Activated CD4-positive, alpha-beta T cell treated with anti-CD3 and anti-CD28 coated beads for 24 hours (primary cell): ENCODE measurements at places on chromosomes 7 and 10.
A peak's percentile ranks its signal among the peaks of the same experiment; 100 is the strongest.

- DNase-seq, result no peak
These were observed at the start of gene GRM8 for GRCh38 chr7:127252778-127253280. Gene GRM8 (minus strand): TSS chr7:127252941.

DNA sequence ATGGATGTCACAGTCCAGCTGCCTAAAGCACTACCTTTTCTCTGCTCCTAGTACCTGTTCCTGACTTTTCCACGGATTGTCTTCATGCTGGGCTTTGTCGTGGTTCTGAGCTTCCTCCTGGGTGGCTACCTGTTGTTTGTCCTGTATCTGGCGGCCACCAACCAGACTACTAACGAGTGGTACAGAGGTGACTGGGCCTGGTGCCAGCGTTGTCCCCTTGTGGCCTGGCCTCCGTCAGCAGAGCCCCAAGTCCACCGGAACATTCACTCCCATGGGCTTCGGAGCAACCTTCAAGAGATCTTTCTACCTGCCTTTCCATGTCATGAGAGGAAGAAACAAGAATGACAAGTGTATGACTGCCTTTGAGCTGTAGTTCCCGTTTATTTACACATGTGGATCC is 1.3 kb upstream of the INTS15 start:
- DNase-seq, result no peak

- DNase-seq, result no peak
These were observed 69.9 kb downstream of the SYPL1 start for GRCh38 chr7:106042196-106042611.

GRCh38 chr10:112122827-112123226 is 60.7 kb downstream of the GPAM start:
- DNase-seq, result no peak

- no peak for DNase-seq
These were observed 28.6 kb upstream of the DMBT1 start for GRCh38 chr10:122531939-122532338.

DNA sequence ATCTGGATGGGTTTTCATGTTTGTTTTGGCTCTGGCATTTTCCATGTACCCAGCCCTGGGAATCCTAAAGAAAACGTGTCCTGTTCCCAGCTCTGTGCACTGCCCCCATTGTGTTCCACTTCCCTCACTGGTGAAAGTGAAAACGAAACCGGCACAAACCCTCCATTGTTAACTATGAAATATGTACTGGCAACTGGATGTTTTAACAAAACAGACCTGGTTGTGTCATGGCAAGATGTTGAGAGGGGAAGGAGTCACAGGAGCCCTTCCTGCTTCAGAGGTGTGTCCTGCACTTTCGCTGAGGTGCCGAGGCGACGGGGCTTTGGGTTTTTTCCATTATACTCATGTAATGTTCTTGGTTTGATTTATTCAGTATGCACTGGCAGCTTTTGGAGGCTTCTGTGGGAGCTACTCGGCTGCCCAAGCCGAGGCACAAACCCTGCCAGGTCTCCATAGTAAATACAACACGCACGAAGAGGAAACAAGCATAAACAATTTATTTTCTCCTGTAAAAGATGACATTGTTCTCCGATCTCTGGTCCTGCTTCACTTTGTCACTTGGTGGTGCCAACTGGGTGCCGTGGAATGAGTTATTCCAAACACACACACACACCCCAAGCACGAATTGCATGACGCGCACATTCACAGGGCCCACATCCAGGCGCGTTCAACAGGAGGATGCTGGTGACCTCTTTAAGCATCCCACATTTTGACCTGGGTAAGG is 118.2 kb downstream of the CDK6 start:
- peak; percentile 31 for DNase-seq

DNA sequence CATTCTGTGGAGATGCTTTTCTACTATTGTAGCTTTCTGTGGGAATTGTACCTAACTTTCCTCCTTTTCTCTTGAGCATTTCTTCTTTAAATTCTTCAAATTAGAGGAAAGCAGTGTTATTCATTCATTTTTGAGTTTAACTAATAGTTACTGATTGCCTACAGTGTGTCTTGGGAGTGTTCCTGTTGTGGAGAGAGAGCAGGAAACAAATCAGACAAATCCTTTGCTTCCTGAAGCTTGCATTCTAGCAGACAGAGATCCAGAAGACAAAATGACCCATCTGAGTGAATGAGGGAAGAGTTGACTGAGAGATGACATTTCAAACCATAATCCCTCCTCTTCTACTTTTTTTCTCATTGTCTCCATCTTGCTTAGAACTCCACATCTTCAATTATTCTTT is 170.4 kb downstream of the SUGCT start:
- DNase-seq, result no peak

- no peak for DNase-seq
These were observed 53.1 kb downstream of the VPS41 start for GRCh38 chr7:38855867-38856266.

DNA sequence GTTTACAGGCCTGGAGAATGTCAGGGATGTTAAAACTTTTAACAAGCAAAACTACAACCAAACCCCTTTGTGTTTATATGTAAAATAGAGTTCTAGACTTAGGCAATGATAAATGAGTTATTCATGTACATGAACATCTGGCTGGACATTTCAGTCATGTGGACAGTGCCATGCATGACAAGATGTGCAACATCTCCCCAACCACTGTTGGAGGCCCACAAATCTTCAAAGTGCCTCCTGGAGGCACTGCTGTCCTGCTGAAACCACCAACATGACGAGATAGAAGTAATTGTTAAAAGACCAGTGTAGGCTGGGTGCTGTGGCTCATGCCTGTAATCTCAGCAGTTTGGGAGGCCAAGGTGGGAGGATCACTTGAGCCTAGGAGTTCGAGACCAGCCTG is 18.4 kb downstream of the PPIA start:
- DNase-seq, result no peak

GRCh38 chr7:140586516-140586915 is 54.1 kb downstream of the DENND2A start:
- no peak for DNase-seq

DNA sequence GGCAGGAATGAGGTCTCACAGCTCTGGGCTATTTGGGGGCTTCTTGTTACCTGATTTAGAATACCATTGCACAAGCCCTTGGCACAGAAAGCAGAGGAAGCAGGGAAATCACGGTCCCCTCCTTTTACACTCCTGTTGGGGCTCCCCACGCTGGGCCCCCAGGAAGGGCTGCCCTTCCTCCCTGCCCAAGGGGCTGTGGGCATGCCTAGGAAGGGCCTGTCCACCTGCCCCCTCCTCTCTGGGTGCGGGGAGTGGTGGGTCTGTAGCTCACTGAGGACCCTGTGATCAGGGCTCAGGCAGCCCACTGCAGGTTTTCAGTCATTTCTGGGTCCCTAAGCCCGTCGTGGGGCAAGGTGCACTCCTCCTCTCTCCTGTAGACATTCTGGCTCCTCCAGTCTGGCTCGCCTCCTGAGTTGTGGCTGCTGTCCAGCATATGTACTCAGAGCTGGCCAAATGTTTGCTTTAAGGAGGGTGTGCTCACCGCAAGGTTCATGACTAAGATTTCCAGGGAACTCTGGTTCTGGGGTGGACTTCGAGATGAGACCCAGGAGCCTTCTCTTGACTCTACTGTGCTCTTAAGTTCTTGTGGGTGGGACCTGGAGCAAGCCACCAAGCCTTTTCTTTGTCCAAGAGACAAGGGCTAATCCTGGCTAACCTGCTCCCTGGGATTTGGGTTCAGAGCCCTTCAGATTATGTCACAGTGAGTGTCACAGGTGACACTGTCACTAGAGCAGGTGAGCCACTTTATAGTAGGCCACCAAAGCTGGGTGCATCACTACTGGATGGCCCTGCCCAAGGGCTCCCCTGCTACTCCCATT is 56.0 kb downstream of the TACR2 start:
- no peak for DNase-seq

- peak; percentile 7 for DNase-seq
These were observed at the start of gene FGL2 for GRCh38 chr7:77199013-77199966. Gene FGL2 (minus strand): TSS chr7:77199819. CDS start chr7:77199793, 26 bp downstream.

DNA sequence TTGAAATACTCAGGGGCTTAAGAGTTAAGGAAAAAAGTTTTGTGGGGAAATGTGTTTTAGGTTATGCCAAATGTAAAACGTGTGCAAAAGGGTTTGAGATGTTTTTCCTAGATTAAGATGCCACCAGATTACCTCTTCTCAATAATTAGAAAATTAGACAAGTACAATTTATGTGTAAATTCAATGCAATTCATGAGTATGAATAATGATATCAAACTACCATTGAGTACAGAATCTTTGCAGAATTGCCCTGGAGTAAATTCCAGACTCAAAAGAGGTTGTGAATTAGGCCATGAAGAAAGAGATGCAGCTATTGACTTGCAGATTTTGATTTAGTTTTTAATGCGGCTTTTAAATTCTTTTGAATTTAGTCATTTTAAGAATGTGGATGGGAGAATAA is 159.4 kb upstream of the INHBA start:
- DNase-seq, result no peak

DNA sequence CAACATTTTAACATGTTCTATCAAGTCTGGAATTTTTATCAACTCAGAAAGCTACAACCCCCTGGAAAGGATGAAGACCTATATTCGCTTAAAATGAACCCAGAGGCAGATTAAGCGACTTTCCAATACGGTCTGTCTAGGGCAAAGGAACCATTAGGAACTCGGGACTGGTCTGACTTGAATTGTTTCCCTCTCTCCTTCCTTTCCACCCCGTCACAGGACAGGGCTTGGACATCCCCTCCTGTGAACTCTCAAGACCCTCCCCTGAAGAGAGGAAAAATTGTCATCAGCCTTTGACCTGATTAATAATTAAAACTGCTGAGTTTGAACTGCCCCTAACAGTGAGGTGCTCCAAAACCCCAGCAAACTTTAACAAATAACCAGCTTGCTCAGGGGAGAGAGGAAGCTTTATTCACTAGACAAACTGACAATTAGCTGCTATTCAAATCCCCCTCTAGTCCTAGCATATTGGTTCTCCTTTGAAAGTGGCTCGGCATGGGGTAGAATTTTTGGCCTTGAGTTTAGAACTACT is 22.6 kb upstream of the SLF2 start:
- DNase-seq, result no peak

DNA sequence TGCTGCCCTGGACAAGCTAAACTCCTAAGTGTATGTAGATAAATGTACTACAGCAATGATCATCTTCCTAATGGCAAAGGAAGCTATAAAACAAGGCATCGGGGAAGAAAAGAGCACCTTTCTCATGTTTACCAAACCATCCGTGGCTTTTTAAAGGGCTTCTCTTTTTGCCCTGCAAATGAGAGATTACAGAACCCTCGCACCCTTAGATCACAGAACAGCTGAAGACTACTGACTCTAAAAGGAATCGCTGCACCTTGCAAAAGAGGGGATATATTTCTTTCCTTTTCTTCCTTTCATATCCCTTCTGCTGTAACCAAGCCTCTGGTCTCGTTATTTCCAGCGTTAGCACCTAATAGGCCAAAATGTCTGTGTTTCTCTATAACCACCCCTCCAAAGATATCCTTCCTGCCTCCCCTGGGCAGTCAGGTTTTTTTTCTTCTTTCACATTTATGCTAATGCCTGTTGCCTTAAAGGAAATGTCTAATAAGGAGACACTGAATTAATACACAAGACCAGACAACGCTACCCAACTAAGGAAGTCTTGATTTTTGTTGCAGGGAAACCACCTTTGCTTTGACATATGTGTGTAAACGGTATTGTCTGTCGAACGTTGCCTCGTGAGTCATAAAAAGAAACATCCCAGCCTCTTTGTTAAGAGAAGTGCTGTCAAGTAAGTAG is 10.5 kb downstream of the ST8SIA6 start:
- no peak for DNase-seq

DNA sequence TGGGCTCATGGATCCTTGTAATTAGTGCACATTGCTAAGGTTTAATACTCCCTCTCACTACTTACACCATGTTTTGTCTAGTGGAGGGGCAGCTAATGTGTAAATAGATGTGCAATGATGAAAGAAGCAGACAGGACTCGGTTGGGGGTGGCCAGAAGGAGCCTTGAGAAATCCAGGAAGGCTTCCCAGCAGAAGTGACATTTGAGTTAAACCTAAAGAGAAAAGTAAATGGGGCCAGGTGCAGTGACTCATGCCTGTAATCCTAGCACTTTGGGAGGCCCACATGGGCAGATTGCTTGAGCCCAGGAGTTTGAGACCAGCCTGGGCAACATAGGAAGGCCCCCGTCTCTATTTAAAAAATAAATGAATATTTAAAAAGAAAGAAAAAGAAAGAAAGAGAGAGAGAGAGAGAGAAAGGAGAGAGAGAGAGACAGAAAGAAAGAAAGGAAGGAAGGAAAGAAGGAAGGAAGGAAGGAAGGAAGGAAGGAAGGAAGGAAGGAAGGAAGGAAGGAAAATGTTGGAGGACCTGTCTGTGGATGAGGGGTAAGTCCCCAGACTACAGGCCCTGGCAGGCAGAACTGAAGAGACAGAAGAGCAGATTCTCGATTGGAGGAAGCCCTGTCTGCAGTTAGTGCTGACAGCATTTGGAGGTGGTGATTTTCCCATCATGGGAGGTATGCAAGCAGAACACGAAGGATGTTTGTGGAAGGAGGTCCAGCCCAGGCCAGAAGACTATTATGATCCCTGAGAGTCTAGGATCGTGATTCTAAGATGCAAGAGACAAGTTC is 3.6 kb downstream of the ELN start:
- DNase-seq, result no peak

GRCh38 chr10:79375321-79376077 is 28.2 kb downstream of the PPIF start:
- DNase-seq, result no peak
